ENCODE measurements at places on chromosomes 5 and 9.

DNA sequence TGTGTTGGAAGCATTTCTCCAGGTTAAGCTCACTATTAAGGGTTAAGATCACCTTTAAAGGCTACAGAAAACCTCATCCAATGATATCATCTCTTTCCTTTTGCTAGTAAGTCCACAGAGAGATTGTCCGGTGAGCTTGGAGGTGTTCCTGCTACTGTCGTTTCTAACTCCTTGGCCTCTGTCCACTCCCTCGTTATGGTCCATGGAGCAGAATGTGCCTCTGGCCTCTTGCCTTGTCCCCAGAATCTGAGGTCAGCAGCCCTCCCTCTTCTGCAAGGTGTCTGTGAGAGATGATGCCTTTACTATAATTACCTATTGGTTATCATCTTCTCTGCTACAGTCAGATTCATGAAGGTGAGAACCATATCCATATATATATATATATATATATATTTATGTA, 15.0 kb downstream of the ORM2 start:
- no peak for DNase-seq

DNA sequence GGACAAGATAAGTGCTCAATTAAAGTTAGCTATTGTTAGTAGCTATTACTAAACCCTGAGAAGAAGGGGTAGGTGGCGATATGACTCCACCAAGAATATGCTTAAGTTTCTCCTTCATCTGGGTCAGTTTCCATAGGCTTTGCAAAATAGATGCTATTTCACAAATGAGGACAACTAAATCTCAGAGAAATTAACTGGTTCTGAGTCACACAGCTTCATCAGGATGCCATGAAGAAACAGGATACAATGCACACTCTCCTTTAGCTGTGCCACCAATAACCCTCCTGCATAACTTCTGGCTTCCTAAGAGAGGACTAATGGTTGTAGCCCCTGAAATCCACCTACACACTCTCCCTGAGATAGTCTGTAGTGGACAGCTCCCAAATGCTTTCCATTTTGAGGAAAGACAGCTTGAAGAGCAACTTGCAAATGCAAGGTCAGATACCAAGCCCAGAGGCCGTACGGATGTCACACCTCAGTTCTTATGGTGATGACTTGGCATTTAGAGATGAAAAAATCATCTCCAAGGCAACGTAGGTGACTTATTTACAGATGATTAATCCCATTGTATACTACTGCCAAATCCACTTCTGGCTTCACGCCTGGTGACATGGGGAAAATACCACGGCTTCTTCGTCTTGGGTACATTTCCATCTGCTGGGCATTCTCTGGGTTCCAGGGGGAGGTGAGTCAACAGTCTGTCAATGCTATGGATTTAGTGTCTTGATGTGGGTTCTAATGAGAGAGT, 251.4 kb upstream of the IL12B start:
- no peak for DNase-seq

DNA sequence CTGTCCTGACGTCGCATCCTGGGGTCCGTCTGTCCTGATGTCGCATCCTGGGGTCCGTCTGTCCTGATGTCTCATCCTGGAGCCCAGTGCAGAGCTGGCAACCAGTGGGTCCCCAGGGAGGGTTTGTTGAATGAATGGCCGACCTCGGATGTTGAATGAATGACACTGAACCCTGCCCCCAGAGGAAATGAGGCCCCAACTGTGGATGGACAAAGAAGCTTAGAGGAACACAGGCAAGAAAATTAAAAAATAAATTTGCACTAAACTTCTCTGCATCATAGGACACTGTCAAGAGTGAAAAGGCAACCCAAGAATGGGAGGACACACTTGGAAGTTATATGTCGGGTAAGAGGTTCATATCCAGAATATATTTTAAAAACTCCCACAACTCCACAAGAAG, 47.7 kb upstream of the NOTCH1 start:
- DNase-seq, result no peak

DNA sequence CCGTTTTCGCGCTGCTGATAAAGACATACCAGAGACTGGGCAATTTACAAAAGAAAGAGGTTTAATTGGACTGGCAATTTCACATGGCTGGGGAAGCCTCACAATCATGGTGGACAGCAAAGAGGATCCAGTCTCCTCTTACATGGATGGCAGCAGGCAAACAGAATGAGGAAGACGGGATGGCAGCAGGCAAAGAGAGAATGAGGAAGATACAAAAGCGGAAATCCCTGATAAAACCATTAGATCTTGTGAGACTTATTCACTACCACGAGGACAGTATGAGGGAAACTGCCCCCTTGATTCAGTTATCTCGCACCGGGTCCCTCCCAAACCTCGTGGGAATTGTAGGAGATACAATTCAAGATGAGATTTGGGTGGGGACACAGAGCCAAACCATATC, 95.0 kb downstream of the OSTF1 start:
- no peak for DNase-seq

DNA sequence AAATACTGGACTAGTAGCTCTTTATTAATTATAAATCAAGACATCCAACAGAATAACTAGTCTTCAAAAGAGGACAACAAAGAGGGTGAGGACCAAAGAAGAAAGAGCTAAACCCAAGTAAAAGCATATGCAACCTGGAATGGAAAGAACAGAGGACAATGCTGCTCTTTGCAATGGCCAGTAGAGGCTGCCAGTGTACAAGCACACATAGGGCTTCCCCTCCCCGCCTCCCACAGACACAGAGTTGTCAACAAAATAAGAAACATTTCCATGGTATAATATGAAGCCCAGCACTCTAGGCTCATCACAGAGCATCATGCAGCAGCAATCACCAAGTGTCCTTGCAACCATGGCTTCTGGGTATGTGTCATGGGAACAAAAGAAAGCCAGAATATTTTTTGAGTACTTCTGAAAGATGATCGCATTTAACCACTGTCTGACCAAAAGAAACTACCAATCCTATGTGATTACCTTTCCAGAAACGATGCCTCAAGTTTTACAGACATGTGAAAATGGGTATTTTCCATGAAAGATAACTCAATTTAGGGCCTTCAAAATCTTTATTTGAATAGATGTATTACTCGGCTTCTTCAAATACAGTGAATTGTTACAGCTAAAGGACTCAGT, 58.1 kb downstream of the RFX3 start:
- DNase-seq, result peak; percentile 46

GRCh38 chr9:8531826-8532415, 732.3 kb upstream of the DMAC1 start:
- DNase-seq, result no peak

DNA sequence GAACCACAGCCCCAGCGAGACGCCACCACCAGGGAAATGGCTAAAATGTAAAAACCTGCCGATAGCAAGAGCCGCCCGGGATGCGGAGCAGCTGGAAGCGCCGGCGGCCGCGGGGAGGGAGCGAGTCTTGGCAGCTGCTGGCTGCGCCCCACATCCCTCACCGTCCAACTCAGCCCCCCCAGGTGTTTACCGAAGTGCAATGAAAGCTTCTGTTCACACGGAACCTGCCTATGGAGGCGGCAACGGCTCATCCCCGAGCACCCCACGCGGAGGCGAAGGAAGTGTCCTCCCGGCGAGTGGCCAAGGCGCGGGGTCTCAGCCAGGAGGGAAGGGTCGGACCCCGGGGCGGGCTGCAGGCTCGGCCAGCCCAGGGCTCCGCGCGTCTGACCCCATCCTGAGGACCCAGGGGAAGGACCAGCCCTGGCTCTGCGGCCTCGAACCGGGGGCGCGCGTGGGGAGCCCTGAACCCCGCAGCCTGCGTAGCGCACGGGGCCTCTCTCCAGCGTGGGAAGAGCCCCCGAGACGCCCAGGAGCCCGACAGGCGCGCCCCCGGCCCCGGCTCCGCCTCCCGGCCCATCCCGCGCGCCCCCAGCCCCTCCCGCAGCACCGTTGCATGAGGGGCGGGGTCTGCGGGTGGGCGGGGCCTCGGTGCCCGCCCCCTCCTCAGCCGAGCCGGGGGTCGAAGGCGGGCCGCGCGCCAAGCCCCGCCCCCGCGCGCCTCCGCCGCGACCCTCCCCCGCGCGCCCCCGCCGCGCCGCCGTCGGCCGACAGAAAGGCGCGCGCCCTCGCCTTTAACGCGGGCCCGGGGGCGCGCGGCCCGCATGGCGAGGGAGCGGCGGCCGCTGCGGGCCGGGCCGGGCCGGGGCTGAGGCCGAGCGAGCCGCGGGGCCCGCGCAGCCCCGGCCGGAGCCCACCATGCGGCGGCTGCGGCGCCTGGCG, at the start of gene DIPK1B:
TSS of gene DIPK1B (plus strand) at position 822 of the 939 bp plus-strand sequence. CDS start at position 916, 94 bp downstream.
- peak; percentile 78 for DNase-seq

- no peak for DNase-seq
Measured at GRCh38 chr9:82490019-82490499, 501.5 kb downstream of the SPATA31D1 start.

- no peak for DNase-seq
Measured at GRCh38 chr5:103010168-103010567, 109.8 kb downstream of the GIN1 start.

DNA sequence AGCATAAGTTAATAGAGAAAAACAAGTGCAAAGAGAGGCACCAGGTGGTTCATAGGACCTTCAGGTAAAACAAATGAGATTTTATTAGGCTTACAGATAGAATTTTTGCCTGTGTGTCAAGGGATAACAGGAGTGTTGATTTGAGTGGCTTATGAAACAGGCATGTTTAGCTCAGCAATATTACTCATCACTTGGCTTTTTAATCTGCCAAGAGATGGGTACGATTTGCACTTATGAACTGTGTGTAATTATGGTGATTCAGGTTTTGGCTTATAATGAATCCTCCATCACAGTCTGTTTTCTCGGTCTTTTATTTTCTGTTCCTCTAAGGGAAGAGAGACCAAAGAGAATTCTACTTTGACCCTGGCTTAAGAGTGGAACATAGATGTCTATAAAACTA, 199.3 kb downstream of the DMRTA1 start:
- DNase-seq, result no peak

DNA sequence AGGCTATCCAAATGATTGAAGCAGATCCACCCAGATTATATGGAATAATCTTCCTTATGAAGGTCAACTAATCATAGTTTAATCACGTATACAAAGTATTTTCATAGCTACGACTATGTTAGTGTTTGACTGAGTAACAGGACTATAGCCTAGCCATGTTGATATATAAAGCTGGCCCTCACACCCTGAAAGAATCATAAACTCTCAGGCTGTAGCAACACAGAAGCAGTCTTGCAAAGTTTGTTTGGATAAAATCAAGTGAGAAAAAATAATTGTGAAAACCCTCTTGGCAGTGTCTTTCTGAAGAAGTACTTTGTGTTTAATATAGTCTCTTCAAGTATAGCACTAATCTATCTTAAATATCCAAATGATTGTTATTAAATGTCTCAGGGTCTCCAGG, 374.5 kb upstream of the DAB2 start:
- no peak for DNase-seq

DNA sequence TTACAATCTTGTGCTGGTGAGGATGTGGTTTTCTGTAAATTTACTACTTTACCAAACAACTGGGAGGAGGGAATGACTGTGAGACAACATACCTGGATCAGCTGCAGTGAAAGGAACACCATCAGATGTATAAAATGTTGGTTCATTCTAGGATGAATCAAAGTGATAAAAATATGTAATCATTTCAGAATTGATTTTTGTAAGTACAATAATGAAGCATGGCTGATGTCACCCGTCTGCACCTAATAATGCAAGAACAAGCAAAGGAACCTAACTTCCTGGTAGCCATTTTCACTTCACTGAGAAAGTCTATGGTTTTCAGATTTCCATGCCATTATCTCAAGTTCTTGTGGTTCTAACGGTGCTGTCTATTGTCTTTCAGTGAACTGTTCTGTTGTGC, 18.7 kb upstream of the C5orf34 start:
- no peak for DNase-seq

DNA sequence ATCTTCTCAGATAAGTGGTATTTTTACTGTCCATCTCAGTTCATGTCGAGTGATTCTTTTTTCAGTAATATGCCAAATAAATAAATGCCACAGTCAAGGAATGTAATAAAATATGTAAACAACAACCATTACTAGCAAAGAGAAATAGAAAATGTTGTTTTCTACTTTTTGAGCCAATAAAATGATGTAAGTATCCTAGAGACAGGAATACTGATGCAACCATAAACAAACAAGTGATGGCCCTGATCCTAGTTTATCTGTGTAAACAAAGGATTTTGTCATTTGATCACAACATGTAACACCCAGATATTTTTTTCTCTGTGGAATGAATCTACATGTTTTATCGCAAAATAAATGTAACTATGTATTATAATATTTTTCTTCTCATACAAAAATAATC, 1852.8 kb downstream of the EFNA5 start:
- no peak for DNase-seq

DNA sequence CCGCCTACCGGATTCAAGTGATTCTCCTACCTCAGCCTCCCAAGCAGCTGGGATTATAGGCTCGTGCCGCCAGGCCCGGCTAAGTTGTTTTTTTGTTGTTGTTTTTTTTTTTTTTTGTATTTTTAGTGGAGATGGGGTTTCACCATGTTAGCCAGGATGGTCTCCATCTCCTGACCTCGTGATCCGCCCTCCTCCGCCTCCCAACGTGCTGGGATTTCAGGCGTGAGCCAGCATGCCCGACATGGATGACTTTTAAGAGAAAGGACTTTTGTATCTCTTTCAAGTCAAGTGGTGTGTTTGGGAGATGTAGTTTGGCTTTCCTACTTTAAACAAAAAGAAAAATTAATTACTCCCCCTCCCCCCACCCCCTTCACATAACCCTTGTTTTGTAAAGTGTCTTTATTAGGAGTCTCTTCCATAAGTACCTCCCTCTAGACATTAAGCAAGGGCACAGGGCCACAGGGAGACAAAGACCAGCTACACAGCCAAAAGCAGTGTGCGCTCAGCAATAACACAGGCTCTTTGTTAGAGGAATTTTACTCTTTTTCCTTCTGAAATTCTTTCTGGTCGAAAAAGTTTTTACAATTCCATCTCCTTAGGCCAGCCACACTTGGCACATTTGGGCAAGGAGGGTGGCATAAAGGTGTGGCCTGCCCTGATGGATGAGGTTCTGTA, 31.2 kb downstream of the JAKMIP2 start:
- DNase-seq, result no peak

GRCh38 chr9:2809692-2810419, 34.0 kb downstream of the PUM3 start:
- DNase-seq, result no peak

DNA sequence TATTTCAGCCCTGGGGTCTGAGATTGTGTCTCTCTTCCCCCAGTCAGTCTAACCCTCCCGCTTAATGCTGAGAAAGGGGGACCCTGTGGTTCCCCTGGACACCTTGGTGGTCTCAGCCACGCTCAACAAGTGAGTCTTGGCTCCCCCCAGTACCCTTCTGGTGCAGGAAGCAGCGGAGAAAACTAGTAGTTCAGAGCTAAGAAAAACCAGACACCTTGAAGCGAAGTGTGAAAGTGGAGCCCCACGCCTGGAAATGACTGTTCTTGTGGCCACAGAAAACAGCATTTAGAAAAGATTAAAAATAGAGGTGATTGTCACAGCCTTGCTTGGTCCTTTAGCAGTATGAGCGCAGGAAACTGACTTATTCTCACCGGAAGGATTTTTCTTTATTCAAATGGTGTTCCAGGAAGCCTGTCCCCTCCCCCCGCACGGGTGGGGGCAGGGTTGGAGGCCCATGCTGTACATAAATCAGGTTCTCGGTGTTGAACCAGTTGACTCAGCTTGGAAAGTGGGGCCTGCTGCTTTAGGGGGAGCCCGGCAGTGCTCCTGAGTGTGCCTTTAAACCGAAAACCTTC, 8.1 kb downstream of the ARPC5L start:
- peak; percentile 36 for DNase-seq
